ENCODE measurements at places on chromosomes 1 and 21.

- DNase-seq: no peak
These were observed 46.8 kb downstream of the ADAMTS5 start for GRCh38 chr21:26920055-26920454.

- no peak for DNase-seq
These were observed 16.8 kb upstream of the FOXE3 start for GRCh38 chr1:47399138-47399845.

GRCh38 chr21:30014886-30015285, 75.1 kb upstream of the GRIK1 start:
- DNase-seq: no peak

DNA sequence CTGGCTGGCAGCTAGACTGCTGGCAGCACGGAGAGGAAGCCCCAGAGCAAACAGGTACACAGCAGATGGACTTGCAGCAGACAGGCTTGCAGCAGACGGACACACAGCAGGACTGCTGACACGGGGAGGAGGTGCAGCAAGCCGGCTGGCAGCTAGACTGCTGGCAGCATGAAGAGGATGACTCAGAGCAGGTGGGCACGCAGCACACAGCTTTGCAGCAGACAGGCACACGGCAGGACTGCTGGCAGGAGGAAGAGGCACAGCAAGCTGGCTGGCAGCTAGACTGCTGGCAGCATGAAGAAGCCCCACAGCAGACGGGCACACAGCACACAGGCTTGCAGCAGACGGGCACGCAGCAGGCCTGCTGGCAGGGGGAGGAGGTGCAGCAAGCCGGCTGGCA, 498 bp downstream of the KRTAP10-2 start:
- DNase-seq: peak; percentile 6

DNA sequence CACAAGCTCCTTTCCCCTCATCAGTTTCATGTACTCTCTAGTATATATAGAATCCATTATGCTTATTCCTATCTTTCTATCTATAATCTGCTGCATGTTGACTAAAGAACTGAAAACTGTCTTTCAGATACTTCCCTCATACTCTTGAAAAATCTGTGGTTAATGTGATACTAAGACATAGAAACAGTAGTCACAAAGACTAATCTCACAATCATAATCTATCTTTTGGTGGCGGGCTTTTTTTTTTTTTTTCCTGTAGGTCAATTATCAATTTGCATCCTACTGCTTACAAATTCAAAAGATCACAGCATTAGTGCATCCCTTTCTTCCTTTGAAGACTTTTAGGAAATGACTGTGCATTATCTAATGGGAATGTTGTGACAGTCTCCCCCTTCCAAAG, 4.7 kb downstream of the UBR4 start:
- DNase-seq: no peak

DNA sequence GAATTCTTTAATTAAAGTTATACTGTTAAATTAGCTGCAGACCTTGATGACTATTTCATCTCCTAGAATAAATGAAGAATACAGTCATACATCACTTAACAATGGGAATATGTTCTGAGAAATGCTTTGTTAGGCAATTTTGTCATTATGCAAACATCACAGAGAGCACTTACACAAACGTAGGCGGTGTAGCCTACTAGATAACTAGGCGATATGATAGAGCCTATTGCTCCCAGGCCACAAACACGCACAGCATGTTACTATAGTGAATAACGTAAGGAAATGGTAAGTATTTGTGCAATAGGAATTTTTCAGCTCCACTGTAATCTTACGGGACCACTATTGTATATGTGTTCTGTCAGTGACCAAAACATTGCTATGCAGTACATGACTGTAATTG, 37.6 kb upstream of the DESI2 start:
- no peak for DNase-seq

- no peak for DNase-seq
These were observed 45.0 kb upstream of the AIM2 start for GRCh38 chr1:159121526-159121925.

DNA sequence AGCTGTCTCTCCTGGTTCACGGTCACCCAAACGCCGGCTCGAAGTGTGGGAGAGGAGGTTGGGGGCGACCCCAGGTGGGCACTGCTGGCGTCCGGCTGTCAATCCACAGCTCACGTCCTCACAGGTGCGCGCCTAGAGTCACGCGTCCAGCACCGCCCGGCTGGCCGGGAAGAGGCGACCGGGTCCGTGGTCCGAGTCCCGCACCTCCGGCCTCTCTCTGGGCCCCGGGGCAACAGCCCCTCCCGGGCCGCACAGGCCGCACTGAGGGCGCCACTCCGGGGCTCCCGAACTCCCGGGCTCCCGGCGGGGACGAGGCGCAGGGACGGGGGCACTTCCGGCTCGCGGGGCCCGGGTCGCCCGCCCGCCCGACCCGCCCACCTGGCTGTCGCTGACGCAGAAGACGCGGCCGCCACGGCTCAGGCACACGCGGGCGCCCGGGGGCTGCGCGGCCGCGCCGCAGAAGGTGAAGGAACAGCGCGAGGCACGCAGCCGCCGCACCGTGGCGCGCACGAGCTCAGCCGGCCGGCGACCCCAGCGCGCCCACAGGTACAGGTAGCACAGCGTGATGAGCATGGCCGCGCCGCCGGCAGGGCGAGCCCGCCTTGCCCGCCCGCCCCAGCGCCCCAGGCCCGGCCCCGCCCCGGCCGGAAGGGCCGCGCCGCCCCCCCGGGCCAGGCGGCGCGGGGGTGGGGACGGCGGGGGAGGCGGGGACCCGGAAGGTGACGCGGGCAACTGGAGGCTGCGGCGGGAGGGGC, at the start of gene HLCS:
HLCS (minus strand) TSS at position 604 of the 755 bp plus-strand sequence; CDS start at position 573, 31 bp downstream.
- peak; percentile 77 for DNase-seq

- no peak for DNase-seq
These were observed 31.9 kb downstream of the PRKCZ start for GRCh38 chr1:2082064-2082463.

DNA sequence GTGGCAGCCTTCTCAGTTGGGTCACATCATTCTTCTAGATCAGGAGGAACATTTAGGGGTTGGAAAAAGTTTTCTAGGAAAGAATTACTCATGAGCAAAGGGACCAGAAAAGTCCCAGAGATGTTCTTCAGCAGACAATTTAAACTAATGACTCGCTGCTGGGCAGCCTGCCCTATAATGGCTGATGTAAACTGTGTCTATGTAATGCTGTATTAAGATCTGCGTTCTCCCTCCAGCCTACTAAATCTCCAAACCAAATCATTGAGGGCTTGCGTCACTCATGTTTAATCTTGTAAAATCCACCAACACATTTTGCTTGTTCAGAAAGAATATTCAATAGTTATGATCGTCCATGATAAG, 92.1 kb downstream of the LRRC8C start:
- DNase-seq: peak; percentile 39

DNA sequence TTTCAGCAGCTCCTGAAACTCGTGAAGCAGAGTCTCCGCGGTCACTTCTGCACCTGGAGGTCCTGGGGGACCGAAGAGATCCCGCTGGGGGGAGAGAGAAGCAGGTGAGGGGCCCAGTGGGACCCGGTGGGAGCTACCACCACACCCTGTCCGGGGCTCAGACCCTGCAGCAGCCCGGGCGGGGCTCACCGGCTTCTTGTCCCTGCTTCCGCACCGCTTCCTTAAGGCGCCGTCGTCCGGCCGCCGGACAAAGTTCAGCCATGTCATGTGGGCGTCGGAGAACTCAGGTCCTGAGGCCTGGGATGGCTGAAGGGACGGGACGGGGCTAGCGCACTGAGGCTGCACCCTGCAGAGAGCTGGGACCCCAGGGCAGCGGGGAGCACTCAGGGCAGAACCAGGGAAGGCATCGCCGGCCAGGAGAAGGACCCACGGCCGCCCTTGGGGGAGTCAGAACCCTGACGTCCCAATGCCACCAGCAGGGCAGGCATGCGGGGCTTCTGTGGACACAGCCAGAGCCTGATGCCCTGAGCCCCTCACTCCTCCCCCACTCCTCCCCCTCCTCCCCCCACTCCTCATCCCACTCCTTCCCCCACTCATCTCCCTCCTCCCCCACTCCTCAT, 2.2 kb downstream of the C1QTNF12 start:
- no peak for DNase-seq

GRCh38 chr1:212975111-212975918, 25.0 kb downstream of the VASH2 start:
- DNase-seq: no peak

- no peak for DNase-seq
These were observed 148.5 kb downstream of the LMX1A start for GRCh38 chr1:165207853-165208515.

DNA sequence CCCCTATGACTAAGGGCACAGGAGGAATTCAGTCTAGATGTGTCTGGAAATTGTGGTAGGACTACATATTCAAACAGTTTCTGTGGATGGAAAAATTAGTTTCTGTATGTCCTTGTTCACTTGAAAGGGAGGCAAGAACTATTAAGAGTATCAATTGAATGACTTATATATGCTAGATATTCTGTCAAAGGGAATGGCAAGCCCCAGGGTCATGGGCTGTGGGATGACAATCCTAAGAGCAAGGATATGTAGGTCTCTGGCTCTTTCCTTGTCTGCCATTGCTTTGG, 383.5 kb upstream of the B3GALT2 start:
- DNase-seq: no peak

- DNase-seq: no peak
These were observed 144.8 kb downstream of the BACH1 start for GRCh38 chr21:29443411-29444010.

DNA sequence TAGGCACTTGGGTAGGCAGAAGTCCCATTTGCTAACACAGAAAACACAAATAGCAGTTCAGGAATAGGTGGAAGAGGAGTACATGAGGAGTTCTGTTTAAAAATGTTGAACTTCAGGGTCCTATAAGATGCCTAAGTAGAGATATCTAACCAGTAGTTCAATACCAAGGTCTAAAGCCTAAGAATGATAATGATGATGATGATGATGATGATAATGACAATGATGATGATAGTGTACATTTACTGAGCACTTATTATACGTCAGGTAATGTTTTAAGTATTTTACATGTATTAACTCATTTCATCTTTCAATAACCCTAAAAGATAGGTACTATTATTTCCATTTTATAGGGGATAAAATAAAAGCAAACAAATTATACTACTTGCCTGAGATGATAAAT, 50.1 kb downstream of the GDAP2 start:
- no peak for DNase-seq

- DNase-seq: no peak
These were observed 347.6 kb downstream of the PTPRC start for GRCh38 chr1:198986442-198986841.

DNA sequence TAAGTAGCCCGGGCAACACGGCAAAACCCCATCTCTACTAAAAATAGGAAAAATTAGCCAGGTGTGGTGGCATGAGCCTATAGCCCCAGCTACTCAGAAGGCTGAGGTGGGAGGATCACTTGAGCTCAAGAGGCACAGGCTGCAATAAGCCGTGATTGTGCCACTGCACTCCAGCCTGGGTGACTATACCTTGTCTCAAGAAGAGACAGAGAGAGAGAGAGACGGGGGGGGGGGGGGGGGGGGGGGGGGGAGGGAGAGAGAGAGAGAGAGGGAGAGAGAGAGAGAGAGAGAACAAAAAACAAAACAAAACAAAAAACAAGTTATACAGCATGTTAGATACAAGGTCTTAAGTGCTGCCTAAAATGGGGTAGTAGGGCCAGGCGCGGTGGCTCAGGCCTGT, 77.8 kb upstream of the ZNF281 start:
- DNase-seq: no peak

- DNase-seq: no peak
These were observed 20.6 kb downstream of the NDUFS5 start for GRCh38 chr1:39046613-39047210.

DNA sequence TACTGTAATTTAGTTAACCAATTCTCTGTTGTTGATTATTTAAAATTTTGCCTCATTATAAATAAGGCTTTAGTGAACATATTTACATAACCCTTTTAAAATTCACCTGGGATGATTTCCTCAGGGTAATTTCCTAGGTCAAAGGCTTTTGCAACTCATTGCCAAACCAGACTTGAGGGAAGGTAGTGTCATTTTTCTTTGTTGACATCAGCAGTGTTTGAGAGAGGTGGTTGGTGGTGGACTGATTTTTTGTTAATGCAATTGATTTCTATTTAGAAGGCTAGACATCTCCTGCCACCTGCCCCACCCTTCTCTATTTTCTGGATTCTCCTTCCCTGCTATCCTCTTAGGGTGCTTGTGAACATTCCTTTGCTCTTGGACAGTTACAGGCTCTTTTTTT, 116.8 kb downstream of the HHAT start:
- DNase-seq: no peak

DNA sequence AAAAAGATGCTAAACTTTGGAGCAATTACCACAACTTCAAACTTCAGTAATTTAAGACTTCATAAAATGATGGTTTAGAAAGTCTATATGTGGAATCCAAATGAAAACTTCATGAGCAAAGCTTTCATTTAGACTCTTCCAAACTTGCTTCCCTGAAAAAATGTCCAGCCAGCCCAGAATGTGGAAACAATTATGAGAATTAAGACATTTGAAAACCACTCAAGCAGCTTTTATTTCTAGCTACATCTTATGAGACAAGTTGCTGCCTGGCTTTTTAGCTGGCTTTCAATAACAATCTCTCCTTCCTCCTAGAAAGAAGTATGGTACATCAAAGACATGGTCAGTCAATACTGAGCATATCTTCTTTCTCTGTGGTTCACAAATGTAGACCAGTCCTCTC, 21.8 kb downstream of the LPAR3 start:
- no peak for DNase-seq

GRCh38 chr1:20317471-20317870, 26.8 kb downstream of the VWA5B1 start:
- no peak for DNase-seq

DNA sequence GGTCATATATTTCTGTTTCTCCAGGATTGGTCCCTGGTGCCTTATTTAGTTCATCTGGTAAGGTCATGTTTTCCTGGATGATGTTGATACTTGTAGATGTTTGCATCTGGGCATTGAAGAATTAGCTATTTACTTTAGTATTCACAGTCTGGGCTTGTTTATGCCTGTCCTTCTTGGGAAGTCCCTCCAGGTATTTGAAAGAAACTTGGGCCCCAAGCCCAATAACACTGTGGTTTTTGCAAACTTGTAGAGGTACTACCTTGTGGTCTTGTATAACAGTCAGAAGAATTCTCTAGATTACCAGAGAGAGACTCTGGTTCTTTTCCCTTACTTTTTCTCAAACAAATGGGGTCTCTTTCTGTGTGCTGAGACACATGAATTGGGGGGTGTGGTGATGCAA, 251.4 kb upstream of the B3GALT2 start:
- DNase-seq: no peak

DNA sequence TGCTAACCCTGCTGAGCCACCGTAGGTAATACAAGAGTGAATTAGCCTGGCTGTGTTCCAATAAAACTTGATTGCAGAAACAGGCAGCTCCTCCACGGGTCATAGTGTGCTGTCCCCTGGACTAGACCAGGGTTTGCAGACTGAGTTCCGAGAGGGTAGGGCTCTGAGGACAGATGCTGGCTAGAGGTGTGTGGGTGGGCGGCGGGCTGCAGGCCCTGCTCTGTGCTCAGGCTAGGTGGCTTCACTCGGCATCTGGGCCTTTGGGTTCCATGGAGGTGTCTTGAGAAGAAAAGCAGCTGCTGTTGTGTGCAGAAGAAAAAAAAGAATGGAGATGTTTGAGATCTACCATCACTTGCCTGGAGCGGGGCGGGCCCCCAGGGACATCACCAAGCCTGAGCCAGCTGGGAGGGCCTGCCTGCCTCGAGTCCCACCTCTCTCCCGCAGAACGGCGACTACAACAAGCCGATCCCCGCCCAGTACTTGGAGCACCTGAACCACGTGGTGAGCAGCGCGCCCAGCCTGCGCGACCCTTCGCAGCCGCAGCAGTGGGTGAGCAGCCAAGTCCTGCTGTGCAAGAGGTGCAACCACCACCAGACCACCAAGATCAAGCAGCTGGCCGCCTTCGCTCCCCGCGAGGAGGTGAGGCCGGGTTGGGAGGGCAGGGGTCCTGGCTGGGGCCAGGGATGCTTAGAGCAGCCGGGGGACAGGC, 7.9 kb downstream of the TMEM201 start:
- no peak for DNase-seq

GRCh38 chr21:42336054-42336453, 14.7 kb downstream of the TFF2 start:
- DNase-seq: no peak
